H9 (cell line): ENCODE measurements at places on chromosomes 6 and 20. TPM values are rescaled to one million over a fixed set of nuclear protein-coding genes. Genes with fewer than 3 reads are reported as not detected.

Gene CLDN20
- not detected in 2 replicates for total RNA-seq

Gene PSORS1C2
- 0.31 and 0.33 TPM in 2 replicates for total RNA-seq

Gene HLA-DRB1
- total RNA-seq, result 24.7 and 25.9 TPM in 2 replicates

Gene ARMH2
- total RNA-seq, result not detected in 2 replicates

- no peak for DNase-seq
Measured at GRCh38 chr6:109010705-109011102, 83.9 kb downstream of the SESN1 start.
